Body of pancreas (tissue), 4 donors: ENCODE measurements at places on chromosomes 4 and X.

- peak; percentile 44 for DNase-seq
Observed at GRCh38 chr4:5711479-5712184, 631 bp downstream of the EVC start.

DNA sequence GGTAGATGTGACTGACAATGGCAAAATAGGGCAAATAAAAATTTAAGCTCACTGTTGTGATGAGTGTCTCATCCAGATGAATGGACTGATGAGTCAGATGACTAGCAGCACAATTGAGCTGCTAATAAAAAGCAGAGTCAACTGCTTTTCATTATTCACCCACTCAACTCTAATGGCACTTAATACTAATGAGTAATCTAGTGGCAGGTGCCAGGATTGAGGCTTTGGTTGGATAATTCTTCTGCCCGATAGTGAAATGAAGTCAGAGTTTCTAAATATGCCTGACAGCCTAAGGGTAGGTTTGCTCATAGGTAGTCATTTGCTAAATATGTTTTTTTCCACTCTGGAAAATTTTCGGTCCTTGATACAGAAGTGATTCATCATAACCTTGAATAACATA lies 10.4 kb downstream of the OGT start:
- no peak for DNase-seq

DNA sequence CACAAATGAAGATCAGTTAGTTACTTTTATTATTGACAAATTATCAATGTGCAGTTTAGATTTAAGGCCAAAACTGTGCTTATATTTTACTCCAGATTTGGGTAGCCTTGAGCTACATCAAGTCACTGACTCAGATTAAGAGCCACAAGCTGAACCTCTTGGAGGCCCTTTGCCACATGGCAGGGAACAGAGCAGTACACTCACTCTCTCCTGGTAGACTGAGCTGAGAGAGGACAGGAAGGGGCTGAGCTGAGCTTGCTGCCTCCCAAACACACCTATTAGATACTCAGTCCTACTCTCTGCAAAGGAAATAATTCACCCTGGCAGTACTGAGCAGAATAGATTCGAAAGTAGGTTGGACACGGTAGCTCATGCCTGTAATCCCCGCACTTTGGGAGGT lies 7.8 kb downstream of the STAP1 start:
- DNase-seq, result no peak

DNA sequence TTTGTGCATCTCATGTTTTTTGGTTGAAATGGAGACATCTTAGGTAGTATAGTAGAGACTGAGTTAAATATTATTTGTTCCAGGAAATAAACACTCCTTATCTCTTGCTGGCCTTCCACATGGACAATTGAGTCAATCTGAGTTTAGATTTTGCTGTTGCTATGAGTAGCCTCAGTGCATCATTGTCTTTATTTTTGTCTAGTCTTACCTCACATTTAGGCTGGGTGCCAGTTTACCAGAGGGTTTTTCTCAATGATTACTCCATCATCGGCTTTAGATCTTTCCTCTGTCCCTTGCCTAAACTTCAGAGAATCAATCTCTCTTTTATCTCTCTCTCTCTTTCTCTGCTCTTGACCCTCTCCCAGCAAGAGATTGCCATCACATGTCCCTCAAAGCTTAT lies 73.6 kb downstream of the GABRB1 start:
- DNase-seq, result no peak

DNA sequence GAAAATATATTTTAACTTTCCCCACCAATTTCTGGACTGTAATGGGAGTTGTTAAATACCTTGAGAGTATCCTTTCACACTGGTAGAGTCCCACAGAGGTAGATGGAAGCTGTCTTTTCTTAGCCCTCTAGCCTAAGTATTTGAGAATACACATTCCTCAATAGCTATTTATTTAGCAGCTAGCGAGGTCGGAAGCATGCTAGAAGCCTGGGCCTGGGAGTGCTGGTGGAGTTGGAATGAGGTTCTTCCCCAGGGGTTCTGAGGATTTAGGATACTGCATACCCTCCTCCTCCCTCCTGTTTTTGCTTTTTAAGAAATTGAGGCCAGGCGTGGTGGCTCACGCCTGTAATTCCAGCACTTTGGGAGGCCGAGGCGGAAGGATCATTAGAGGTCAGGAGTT lies 999 bp upstream of the KLHL15 start:
- DNase-seq, result no peak

DNA sequence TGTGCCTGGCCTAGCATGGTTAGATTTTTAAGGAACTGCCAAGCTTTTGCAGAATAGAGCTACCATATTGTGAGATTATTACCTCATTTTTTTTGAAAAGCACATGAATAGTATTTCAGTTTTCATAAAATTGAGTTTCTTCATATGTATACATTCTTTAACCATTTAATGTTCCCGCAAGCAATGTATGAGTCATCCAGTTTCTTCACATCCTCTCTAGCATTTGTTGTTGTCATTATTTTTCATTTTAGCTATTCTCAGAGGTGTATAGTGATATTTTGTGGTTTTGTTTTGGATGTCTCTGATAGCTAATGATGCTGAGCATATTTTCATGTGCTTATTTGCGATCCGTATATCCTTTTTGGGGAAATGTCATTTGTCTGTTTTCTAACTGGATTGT lies 74.9 kb downstream of the GLUD2 start:
- no peak for DNase-seq

GRCh38 chr4:155667222-155667567 lies 547 bp downstream of the GUCY1A1 start:
- DNase-seq, result peak; percentile 66

DNA sequence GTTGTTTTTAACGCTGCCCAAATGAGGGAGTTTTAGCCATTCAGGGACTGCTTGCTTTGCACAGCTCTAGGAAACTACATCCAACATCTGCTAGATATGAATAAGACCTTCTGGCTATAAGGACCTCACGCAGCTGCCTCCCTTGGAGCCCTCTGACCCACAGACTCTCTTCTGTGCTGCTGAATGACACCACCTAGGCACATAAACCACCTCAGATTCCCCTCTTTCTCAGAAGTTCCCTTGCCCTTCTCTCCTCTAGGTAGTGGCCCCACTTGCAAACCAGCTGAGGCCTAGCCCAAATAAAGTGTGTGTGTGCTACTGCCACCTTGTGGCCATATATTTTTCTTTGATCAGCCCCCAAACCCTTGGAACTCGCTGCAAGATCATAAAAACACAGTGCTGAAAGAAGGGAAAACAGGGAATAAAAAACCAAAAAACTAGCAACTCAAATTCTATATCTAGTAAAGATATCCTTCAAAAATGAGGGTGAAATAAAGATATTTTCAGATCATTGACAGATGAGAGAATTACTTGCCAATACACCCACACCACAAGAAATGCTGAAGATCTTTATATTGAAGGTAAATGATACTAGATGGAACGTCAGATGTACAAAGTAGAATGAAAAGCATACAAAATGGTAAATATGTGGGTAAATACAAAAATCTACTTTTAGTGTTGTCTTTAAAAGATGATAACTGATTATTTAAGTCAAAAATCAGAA lies 265.9 kb downstream of the ADAMTS3 start:
- peak; percentile 50 for DNase-seq

DNA sequence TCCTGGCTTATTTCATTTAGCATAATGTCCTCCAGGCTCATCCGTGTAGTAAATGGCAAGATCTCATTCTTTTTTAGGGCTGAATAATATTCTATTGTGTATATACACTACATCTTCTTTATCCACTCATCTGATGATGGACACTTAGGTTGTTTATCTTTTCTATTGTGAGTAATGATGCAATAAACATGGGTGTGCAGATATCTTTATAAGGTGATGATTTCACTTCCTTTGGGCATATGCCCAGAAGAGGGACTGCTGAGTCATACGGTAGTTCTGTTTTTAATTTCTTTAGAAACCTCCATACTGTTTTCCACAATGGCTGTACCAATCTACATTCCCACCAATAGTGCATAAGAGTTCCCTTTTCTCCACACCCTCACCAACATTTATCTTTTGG lies 317.6 kb upstream of the CNKSR2 start:
- DNase-seq, result no peak

DNA sequence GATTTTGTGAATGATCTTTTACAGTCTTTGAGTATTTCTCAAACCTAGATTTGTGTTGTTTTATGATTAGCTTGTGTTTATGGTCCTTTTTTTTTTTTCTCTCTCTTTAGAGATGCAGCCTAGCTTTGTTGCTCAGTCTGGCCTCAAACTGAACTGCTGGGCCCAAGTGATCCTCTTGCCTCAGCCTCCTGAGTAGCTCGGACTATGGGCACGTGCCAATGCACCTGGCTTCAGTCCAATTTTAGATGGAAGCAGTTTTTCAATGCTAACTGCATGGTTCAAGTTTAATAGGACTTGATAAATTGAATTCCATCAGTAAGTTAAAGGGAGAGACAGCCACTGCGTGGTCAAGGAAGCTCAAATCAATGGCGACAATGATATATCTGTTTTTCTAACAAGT lies 3.8 kb upstream of the FGG start:
- no peak for DNase-seq

DNA sequence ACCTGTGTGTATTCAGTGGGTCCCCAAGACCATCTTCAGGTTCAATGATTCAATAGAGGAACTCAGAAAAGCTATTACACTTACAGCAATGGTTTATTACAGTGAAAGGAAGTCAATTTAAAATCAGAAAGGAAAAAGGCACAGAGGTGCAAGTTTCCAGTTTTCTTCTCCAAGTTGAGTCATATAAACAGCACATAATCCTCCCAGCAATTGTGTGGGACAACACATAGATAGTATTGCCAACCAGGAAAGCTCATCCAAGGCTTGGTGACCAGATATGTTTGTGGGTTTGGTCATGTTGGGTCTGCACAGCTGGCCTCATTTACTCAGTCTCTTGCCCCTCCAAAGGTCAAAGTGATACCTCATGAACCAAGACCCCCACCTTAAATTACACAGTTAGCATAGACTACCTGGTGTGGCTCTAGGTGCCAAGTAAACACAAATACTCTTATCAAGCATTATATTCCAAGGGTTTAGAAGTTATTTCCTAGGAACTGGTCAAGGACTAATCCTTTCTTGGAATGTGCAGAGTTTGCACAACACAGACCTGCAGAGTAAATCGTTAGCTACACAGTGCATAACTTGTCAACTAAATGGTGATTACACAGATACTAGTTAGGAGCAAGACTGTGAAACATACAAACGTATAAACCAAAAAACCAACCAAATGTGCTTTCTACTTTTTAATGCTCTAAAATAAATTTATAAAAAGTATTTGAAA lies 777.3 kb downstream of the PCDH18 start:
- DNase-seq, result no peak

DNA sequence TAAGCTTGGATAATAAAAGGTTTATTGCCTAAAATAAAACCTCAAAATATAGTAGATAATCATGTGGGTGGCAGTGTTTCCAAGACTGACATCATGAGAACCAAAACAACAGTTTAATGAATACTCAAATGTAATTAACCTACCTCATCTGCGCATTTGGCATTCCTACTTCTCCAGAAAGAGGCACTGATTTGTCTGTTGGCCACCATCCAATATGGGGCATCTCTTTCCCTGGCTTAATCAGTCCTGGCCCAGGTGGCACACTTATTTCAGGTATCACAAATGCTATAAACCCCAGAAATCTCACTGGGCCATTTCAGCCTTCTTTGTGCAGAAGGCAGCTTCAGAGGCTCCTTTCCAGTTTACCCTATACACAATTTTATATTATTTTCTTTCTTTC lies 192.2 kb downstream of the COMMD8 start:
- DNase-seq, result no peak

GRCh38 chr4:70839589-70840093 lies at the start of gene GRSF1:
Gene GRSF1 (minus strand): TSS chr4:70839890. CDS start chr4:70839827, 63 bp downstream.
- DNase-seq, result peak; percentile 94

- DNase-seq, result no peak
Observed at GRCh38 chrX:45026036-45026435, 153.0 kb downstream of the KDM6A start.

DNA sequence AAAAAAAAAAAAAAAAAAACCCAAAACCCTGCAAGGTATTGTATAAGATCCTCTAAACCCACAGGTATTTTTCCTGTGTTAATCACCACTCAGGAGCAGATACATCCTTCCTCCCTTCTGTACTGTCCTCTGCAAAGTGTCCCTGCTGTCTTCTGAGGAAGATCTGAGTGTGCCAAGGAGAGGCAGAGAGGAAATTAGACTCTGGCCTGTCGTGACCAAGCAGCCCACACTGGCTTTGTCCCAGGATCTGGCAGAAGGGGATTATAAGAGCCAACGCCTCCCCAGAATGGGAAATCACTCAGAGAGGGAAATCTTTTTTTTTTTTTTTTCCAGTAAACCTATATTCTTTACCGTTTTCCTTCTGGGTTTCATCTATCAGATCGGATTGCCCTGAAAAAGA lies 39.6 kb downstream of the PTCHD1 start:
- no peak for DNase-seq

DNA sequence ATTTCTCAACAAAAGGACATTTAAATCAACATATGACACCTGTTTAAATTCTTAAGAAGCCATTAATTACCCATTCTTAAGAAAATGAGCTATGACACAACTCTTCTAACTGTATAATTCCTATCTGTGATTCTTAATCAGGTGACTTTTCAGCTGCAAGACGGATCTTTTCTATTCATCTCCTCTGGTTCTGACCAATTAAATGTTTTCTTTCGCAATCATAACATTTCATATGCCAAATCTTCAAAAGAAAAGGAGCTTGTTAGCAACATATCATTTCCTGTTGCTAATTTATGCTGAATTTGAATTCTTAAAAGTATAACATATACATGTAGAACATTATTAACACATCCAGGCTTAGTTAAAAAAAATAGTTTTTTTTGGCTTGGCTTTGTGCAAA lies 62.5 kb downstream of the SEL1L3 start:
- no peak for DNase-seq

GRCh38 chr4:105107095-105107856 lies 39.4 kb upstream of the TET2 start:
- DNase-seq, result no peak

DNA sequence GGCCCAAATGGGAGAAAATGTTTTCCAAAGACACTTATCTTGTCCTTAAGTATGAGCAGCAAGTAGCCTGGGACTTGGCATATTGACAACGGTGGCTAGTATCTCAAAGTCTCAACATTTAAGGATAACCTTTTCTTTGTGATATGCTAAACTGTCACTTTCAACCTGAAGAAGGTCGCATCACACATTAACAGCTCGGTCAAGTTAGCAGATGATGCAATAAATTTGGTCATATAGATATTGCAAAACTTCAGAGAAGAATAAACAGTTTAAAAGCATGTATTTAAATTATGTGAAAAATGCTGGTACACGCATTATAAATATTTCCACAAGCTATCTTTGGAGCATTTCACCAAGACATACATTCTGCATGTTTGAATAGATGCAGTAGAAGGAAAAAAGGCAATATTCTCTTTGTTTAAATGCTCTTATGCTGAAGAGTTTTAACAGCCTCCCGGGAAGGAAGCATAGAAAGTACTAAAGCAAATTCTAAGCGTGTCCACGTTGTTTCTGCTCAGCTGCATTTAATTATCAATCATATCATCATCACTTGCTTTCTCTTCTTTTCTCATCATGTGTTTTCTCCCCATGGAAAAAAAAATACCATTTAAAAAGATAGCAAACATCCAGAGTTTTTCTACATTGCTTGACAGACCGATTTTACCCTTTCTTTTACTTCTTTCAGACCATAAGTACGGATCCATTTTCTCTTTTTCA lies 24.2 kb downstream of the ARHGAP6 start:
- DNase-seq, result no peak

GRCh38 chrX:25175743-25176142 lies 160.0 kb upstream of the ARX start:
- no peak for DNase-seq

- DNase-seq, result no peak
Observed at GRCh38 chrX:23662187-23662586, 5.1 kb upstream of the PRDX4 start.
